ENCODE measurements at places on chromosomes 3 and 15.

DNA sequence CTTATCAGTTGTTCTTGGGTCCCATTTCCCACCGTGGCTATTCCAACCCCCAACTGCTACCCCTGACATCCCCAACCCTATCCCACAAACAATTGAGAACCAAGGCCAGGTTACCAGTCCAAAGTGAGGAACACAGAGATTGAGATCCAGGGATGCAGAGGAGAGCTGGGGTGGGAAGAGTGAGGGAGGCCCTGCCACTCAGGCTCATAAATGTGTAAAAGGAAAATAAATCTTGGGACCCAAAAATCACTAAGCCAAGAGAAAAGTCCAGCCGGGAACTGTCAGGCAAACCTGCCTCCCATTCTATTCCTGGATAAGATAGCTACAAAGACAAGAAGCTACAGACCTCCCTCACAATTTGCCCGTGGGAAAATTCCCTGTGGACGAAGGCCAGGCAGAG is 101.1 kb upstream of the DLG1 start:
- no peak for DNase-seq

DNA sequence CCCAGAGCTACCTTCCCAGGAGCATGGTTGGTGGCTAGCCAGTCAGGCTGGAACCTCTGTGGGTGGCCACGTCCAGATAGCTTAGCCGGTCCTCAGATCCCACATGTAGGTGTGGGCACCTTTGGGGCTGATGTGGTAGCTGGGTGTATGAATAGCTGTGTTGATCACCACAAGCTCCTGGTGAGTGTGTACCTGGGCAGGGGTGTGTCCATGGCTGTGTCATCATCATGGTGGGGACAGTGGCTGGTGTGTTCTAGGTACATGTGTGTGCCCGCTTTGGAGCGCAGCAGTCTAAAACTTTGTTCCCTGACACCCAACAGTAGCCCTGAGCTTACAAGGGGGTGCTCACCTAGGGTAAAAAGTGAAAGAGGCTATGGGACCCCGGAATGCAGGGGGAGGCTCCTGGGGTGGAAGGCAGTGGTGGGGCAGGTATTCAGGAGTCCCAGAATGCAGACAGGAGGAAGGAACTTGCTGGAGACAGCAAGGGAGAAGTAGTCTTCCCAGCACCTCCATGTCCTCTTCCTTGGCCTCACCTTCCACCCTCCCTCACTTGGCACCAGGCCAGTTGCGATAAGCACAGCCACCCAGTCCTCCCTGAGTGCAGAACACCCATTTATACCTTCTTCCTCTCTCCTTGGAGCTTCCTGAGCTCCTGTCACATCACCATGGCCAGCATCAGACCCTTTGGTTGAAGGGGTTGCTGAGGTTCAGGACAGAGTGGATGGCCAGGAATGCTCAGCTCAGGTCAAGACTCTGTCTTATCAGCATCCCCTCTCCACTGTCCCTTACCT is 1.2 kb downstream of the CISH start:
- peak; percentile 20 for DNase-seq

- peak; percentile 20 for DNase-seq
Measured at GRCh38 chr3:122936335-122936734, 91.2 kb downstream of the SEMA5B start.

GRCh38 chr3:50651445-50651844 is 23.3 kb upstream of the DOCK3 start:
- DNase-seq = no peak

DNA sequence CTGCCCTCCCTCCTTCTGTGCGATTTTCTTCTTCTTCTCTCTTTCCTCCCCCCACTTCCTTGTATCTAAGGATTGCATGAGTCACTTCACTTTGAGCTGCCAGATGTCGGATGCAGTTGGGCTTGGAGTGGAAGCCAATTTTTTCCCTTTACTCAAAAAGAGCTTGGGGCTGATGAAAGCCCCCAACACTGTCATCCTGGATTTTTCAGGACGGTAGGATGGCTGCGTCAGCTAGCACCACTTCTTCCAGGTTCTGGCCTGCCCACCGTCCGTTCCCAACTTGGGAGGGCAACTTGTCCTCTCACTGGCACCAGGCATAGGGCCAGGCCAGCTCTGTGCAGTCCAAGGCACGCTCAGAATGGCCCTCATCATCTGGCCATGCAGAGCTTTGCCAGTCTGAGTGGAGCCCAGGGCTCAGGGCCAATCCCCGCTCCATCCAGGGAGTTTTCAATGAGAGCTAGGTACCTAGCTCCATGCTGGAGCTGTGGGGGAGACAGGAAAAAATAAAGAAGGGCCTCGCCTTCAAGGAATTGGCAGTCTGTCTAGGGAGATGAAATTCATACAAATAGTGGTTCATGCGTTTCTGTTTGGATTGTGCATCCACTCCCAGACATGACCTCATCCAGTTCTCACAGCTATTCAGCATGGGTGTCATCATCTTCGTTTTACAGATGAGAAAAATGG is 47.7 kb upstream of the INSYN1 start:
- peak; percentile 59 for DNase-seq

DNA sequence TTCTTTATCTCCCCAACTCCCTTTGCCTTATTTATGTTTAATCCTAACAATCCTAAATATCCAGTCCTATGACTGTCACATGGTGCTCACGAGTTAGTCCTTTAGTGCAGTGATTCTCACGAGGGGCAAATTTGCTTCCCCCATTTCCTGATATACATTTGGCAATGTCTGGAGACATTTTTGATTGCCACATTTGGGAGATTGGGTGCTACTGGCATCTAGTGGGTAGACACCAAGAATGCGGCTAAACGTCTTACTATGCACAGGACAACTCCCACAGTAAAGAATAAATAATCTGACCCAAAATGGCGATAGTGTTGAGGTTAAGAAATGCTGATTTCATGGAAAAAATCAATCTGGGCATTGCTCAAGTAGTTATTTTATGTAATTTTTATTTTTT is 466.5 kb downstream of the ROBO2 start:
- no peak for DNase-seq

DNA sequence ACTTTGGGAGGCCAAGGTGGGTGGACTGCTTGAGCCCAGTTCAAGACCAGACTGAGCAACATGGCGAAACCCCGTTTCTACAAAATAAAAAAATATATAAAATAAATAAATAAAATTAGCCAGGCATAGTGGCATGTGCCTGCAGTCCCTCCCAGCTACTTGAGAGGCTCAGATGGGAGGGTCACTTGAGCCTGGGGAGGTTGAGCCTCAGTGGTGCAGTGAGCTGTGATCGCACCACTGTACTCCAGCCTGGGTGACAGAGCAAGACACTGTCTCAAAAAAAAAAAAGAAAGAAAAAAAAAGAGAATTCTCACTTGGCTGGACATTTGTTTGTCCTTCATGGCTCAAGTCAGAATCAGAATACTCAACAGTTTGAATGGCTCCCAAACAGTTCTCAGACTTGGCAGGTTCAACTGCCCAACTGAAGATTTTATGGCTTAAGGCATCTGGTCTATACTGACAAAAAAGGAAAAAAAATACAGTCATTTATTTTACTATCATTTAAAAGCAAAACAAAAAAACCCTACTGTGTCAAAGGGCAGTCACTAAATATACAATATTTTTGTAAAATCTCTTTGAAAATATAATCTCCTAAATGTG is 106.6 kb downstream of the FBXL22 start:
- no peak for DNase-seq

- DNase-seq = peak; percentile 84
Measured at GRCh38 chr3:112814266-112814665, 32.4 kb downstream of the CD200R1L start.

- no peak for DNase-seq
Measured at GRCh38 chr3:128273109-128273840, 120.0 kb downstream of the EEFSEC start.

DNA sequence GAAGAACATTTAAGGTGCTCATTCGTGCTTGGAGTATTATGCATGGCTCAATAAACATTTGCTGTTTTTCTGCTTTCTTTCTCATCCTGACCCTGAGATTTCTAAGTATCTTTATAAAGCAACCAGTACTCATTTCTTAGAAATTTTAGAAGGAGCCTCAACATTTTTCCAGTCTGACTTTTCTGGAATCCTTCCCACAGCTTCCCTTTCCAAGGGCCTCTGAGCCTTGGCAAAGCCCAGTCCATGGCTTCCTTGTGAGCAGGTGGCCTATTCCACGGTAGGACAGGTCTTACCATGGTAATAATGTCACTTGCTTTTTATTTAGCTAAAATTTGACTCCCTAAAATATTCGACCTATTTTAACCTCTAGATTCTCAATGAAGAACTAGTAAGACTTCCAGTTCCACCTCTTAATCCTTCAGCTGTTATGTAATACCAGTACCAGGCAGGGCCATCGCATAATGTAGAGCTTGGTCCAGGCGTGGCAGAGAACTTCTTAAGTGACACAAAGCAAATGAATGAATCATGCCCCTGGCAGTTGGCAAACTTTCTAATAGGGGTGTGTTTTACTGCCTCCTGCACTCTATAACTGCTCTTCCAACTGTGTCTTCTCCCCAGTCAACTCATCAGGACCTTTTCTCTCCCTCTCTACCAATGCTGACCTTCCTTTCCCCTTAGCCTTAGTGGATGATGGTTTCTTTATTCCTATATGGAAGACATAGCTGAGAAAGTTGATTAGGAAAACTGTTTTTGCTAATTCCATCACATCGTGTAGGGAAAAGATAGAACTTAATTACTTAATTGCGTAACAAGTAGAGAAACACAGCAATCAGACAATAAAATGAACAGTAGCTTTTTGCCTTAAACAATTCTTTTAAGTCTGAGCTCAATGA is 894 bp upstream of the TM4SF4 start:
- DNase-seq = peak; percentile 96

- DNase-seq = peak; percentile 78
Measured at GRCh38 chr3:170751083-170751898, 118.7 kb downstream of the RPL22L1 start.

DNA sequence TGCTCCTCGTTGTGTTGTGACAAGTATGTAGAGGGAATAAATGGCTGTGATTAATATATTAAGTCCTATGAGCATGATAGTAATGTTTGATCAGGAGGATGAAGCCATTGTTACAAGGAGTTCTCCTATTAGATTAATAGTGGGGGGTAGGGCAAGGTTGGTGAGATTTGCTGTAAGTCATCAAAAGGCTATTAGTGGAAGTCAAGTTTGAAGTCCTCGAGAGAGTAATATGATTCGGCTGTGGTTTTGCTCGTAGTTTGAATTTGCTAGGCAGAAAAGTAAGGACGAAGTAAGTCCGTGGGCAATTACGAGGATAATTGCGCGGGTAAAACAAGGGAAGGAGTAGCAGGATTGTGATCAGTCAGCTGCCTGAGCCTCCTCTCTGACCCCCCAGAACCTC is 26.0 kb upstream of the BUB1B start:
- DNase-seq = no peak

DNA sequence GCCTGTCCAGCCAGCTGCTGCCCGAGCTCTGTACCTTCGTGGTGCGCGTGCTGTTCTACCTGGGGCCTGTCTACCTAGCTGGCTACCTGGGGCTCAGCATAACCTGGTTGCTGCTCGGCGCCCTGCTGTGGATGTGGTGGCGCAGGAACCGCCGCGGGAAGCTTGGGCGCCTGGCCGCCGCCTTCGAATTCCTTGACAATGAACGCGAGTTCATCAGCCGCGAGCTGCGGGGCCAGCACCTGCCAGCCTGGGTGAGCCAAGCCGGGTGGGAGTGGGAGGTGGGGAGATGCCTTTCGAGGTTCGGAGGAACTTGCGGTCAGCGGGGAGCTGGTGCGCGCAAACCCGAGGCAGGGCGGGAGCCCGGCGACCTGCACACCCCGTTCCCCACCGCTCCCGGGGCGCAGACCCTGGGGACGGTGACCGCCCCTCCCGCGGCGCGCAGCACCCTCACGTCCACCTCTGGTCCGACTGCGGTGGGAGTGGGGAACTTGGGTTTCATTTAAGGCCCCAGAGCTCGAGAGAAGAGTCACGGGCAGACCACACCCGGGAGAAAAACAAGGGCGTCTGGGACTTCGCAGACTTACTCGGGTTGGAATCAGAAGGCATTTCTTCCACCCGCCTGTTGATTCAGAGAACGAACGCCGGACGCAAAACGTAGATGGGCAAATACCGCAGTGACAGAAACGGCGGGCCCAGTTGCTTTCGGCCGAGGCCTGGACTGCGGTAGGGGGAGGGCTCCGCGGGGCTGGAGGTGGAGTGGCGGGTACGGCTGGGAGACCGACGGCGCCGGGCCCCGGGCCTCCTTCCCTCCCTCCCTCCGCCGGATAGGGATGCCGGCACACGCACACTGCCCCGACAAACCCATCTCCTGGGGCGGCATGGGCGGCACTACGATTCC is 708 bp downstream of the ESYT3 start:
- DNase-seq = no peak

DNA sequence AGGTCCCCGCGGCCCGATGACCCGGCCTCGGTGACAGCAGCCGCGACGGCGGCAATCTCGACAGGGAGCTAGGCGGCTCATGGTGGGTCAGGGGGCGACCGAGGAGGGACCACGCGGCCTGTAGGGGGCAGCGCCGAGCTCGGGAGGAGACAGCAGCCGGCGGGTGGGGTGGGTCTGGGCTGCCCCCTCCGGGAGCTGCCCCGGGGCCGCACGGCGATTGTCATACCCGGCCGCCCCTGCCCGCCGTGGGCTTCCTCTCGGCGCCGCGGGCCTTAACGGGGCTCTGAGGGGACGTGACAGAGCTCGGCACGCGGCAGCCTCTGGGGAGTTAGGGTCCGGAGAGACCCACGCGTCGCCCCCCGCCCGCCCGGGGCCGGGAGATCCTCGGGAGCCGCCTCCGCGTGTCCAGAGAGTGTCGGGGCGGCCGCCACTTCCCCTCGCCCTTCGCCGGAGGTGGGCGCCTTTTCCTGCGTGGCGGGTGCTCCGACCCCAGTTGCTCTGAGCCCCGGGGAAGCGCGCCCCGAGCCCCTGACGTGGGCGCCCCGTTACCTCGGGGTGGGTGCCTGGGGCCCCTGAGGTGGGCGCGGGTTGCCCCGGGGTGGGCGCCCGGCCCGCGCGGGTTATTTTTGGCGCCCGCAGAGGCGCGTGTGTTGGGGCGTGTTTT is 539 bp upstream of the PLCL2 start:
- DNase-seq = no peak

DNA sequence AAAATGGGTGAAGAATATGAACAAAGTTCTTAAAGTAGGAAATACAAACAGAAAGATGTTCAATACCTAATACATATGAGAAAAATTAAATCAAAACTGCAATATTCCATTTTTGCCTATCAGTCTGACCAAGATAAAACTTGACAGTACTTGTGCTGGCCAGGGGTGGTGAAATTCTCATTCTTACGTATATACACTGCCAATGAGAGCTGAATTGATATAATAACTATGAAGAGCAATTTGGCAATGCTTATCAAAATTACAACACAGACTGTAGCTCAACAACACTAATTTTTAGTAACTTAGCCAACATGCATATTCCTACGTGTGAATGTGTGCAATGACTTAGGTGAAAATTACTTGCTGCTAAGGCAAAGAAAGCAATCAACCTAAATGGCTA is 90.2 kb downstream of the SETD2 start:
- DNase-seq = peak; percentile 11

DNA sequence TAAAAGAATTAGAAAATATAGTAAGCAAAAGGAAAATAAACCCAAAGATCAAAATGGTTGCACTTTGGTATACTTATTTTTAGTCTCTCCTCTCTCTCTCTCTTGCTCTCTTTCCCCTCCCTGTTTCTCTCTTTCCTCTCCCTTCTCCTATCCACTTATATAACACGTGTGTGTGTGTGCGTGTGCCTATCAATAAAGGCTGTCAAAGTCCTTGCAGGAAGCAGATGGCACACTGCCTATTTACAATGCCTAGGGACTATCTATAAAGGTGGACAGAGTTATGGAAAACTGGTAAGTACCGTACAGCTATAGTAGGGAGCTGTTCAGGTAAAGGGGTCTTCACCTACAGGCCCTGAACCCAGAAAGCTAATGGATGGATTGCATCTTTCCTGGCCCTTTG is 161.6 kb downstream of the SQOR start:
- no peak for DNase-seq

- no peak for DNase-seq
Measured at GRCh38 chr3:12484983-12485327, 675 bp downstream of the TSEN2 start.

GRCh38 chr3:24604215-24604614 is 109.6 kb upstream of the THRB start:
- DNase-seq = no peak

Data from amniotic epithelial cell (primary cell).